ENCODE measurements at places on chromosomes 11 and 22.

GRCh38 chr11:88629496-88629895, 292.0 kb upstream of the CTSC start:
- no peak for DNase-seq

GRCh38 chr11:127873478-127873877, 713.9 kb downstream of the ETS1 start:
- no peak for DNase-seq

GRCh38 chr11:38460896-38461295, 1862.9 kb upstream of the RAG2 start:
- DNase-seq: peak; percentile 94

DNA sequence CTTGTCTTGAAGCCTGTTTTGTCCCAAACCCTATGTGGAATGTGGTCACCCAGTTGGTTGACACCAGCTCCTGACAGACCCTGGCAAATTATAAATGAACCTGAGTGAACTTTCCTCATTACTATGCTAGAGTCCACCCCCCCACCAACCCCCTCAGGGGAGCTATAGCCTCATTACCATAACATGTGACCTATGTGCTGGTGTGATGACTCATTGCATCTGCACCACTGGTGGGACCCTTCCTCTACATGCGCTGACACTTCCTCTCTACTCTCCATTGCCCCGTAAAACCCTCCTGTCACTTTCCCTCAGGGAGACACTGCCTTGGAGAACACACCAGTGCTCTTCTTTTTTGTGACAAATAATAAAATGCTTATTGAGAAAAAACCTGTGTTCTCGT, 105.0 kb upstream of the SESN3 start:
- no peak for DNase-seq

- no peak for DNase-seq
These were observed 276.8 kb upstream of the SESN3 start for GRCh38 chr11:95507794-95508193.

DNA sequence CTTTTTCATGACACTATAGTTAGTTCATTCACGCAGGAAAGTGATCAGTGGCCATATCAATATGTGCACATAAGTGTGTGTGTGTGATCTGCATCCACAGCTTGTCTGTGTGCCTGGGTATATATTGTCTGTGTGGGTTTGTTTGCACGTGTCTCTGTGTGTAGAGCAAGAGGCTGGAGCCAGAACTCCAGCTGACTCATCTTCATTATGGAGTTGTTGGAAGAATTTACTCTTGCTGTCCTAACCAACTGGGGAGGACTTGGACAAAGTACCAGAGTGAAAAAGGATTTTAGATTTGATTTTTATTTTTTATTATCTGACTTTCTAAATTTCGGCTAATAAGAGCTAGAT, 63.9 kb downstream of the TP53I11 start:
- peak; percentile 46 for DNase-seq

GRCh38 chr11:8344346-8344745, 80.7 kb upstream of the LMO1 start:
- no peak for DNase-seq

DNA sequence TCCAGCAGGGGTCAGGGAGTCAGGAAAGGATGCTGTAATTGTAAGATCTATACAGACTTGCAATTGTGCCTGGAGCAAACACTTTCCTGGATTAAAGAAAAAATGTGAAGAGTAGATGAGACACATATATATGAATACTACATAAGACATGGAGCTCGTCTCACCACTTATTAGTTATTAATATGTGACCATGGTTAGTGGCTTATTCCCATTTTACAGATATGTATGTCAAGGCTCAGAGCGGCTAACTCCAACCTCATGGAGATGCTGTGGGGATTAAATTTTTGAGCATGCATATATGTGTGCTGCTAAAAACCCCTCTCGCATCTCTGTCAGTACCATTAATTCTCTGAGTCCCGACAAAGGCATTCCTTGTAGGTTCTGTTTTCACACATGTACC, 125.7 kb downstream of the SLC1A2 start:
- no peak for DNase-seq

DNA sequence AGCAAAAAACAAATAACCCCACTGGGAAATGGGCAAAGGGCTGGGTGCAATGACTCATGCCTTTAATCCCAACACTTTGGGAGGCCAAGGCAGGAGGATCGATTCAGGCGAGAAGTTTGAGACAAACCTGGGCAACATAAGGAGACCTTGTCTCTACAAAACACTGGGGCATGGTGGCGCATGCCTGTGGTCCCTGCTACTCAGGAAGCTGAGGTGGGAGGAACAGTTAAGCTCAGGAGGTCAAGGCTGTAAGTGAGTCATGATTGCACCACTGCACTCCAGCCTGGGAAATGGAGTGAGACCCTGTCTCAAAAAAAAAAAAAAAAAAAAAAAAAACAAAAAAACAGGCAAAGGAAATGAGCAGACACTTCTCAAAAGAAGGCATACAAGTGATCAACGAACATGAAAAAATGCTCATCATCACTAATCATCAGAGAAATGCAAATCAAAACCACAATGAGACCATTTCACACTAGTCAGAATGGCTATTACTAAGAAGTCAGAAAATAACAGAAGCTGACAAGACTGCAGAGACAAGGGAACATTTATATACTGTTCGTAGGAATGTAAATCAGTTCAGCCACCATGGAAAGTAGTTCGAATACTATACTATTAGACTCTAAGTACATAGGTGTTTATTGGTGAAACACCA, 48.2 kb upstream of the SMCO4 start:
- DNase-seq: peak; percentile 34

DNA sequence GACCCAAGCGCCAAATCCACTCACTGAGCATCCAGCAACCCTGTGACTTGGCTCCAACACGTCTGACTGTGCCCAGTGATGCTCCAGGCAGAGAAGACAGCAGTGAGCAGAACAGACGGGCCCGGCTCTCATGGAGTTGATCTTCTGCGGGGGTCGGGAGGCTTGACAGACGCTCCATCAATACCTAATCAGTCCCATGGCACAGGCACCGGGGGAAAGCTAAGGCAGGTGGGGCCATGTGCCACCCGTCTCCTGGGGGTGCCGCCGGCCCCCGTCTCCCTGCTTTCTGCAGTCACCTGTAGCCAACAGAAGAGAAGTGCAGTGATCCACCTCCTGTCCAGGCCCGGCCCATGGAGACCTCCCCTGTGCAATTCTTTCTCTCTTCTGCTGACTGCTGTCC, 47.5 kb downstream of the LINC01488 start:
- no peak for DNase-seq

DNA sequence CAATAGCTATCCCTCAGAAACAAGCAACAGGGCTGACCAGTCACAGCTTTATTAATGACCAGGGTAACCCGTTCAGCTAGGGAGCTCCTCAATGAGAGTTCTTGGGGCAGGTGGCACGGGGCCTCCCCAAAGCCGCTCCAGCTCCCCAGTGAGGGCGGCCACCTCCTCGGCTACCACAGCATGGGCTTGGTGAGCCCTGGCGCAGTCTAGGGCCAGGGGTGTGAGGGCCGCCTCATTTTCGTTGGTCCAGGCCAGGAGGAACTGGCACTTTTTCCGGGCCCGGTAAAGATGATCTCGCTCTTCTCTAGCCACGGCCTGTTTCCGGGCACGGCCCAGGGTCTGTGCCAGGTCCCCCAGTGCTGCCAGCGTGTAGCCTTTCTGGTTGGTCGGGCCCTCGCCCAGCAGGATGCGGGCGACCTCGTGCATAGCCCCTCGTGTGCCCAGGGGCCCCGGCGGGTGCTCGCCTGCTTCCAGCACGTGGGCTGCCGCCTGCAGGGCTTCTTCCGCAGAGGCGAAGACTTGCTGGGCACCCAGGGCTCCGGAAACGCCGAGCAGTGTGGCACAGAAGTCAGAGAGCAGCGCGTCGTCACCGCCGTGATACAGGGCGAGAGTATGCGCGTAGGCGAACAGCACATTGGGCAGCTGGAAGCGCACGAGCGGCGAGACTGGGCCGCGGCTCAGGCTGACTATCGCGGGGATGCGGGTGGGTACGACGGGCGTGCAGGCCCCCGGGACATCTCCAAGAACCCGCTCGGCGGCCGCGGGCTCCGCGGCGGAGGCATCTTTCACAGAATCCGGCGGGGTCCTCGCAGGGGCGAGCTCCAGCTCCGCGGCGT, 913 bp downstream of the ZNHIT2 start:
- peak; percentile 54 for DNase-seq

DNA sequence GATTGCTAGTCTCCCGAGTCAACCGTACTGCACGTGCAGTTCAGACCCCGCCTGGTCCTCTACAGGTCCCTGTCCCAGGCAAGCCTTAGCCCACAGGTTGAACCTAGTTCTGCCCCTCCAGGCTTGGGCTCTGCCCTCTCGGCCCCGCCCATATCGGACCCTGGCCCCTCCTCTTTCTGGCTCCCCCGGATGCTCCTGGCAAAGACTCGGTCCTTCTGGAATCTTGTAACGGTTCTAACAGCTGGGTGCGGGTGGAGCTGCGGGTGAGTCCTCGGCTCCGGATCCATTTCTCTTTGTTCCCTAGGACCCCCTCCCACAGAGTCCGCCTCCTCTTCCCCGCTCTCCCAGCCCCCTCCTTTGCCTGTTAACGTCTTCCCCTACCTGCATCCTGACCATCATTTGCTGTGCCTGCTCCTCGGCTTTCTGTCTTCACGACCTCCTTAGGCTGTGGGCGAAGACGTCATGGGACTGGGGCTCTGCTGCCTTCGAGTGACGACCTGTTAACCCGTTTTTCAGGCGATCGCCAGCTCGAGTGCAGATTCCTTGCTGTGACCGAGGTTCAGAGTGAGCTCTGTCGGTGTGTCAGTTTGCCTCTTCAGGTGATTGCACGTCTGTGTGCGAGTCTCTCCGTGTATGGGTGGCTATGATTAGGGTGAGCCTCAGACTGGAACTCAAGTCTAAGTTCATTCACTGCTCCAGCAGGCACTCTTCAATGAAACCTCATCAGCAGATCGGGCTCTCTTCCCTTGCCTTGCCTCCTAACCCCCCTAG, at the start of gene DNHD1:
Gene DNHD1, plus strand, starts transcription at position 212 of the 771 bp plus-strand sequence. CDS start 936 bp downstream, outside the sequence.
- no peak for DNase-seq

DNA sequence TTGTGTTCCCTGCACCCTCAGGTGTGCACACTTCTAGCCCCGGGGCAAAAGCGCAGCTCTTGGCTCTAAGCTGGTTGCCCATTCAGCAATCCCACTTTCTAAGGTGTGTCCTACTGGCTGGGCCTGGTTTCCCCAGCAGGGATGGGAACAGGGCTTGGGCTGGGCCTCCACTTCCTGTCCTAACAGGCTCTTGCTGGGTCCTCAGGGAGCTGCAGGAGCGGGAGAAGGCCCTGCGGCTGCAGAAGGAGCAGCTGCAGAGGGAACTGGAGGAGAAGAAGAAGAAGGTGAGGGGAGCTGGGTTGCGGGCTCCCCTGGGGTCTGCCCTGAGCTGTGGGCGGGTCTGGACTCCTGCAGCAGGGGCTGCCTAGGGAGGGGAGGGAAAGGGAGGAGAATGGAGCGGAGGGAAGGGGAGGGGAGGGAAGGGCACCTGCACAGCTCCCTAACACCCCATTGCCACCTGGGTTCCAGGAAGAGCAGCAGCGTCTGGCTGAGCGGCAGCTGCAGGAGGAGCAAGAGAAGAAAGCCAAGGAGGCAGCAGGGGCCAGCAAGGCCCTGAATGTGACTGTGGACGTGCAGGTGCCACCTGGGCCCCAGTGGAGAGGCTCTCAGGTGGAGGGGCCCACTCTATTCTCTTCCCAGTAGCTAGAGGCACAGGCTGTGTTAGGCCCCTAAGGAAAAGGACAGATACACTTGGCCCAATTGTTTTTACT, 24.6 kb downstream of the INCENP start:
- DNase-seq: no peak

DNA sequence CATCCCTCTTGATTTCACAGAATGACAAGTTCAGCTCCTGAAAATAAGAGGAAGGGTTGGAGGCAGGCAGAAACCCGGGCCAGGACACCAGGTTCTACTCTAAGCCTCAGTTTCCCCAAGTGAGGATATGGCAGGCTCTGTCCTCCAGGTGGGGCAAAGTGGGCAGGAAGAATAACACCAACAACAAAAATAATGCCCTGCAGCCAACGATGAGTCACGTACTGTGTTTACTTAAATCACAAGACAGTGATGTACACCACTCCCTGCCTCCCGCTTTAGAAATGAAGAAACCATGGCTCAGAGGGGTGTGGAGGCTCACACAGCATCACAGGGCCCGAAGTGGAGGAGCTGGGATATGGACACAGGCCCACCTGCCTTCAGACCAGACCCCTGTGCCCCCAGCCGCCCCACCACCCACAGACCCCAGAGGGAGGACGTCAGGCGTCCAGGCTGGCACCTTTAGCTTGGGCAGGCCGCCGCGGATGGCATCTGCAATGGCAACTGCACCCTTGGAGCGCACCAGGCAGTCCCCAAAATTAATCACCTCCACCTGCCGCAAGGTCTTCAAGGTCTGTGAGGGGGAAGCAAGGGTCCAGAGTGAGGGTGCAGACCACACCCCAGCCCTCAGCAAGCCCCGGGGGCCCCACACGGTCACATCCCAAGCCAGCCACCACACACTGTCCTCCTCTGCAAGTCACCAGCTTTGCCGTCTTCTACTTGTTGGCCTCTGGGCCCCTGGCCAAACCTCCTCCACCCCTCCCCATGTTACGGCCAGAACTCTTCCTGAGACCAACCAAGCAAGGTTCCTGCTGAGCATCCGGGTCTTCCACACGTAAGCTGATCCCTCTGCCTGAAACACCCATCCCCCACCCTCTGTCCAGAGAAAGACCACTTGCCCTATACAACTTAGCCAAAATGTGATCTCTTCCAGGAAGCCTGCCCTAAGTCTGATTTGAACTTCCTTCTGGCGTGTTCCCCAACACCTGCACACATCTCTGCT, 15.8 kb upstream of the CHADL start:
- peak; percentile 87 for DNase-seq

DNA sequence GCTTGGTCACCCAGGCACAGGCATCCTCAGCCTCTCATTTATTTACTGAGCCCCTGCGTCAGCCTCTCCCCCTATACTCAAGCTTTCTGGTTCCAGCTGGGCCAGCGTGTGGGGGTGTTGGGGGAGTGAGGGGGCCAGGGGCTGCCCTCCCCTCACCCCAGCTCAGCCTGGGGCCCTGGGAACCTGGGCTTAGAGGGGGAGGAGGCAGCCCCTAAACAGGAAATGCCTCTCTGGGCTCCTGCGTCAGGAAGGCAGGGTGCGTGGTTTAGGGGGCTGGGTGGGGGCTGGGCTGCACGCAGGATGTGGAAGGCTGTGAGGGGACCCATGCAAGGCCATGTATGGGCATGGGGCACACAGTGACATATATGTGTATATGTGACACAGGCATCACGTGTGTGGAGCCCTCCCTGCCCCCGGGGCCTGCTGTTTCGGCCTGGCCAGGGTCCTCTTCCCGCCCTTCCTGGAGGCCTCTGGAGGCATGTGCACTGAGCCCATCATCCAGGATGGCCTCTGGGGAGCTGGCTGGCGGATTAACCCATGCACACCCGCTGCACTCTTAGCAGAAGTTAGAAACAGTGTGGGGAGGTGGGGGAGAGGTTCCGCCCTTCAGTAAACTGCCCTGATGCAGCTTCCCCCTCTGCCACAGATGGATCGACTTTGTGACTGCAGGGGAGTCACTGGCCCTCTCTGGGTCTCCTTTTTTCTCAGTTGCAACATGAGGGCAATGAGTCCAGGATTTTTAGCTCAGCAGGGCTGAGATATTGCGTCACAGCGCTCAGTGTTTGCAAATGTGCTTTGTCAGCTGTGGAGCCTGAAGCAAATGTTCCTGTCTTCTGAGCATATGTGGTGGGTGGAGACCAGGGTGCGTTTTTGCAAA, 1.1 kb upstream of the CD248 start:
- peak; percentile 95 for DNase-seq
